ENCODE measurements at places on chromosomes 16 and 17. TPM values are rescaled to one million over a fixed set of nuclear protein-coding genes. Genes with fewer than 3 reads are reported as not detected.

GRCh38 chr16:69348222-69348621 is 3.4 kb downstream of the TMED6 start:
- DNase-seq, result no peak

Gene PITPNM3
- 1.8 TPM for total RNA-seq

GRCh38 chr17:35023538-35023937 is 40.0 kb downstream of the RFFL start:
- no peak for DNase-seq

- DNase-seq, result no peak
Observed at GRCh38 chr17:39999067-39999466, 16.2 kb upstream of the CSF3 start.

Gene GPR139
- not detected for total RNA-seq

DNA sequence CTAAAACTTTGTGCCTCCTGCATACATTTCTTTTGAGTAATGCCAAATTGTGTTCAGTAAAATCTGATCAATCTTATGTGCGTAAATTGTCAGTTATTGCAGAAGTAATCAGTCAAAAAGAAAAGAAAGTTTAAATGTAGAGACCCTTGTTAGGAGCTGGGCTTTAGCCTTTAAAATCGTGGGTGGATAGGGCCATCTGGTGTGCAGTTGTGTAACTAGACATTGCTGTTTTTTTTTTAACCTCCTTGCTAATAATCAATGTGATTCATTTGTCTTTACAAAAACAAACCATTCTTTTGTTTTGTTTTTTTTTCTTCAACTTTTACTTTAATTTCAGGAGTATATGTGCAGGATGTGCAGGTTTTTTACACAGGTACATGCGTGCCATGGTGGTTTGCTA is 5.3 kb upstream of the WWOX start:
- no peak for DNase-seq

Gene IL21R
- total RNA-seq, result 0.33 TPM

- DNase-seq, result no peak
Observed at GRCh38 chr17:19702217-19702641, 14.2 kb downstream of the SLC47A2 start.

DNA sequence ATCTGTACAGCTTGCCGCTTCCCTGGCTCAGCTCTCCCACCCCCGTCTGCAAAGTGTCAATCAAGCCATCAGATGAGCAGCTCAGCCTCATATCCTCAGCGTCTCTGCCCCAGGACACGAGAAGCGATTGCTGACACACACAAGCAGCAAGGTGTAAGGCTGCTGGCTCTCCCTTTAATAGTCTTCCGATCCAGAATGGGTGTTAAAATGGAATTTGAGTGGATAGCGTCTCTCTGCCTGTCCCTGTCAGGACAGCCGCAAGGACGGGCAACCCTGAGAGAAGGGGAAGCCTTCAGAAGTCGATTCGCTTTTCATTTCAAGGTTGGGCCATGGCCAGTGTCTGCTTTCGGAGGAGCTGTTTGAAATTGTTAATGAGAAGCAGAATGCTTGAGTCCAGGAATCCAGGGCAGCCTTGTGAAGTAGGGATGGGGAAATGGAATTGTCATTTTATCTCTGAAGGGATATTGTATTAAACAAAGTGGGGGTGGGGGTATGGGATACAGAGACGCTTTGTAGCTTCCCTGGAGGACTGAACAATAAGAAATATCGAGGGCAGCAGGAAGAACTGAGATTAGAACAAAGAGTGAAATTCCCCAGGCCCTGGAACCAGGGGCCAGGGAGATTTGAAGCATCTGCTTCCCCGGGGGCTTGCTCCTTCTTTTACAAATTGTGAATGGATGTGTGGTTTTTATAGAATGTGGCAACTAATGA is 4.7 kb upstream of the PIPOX start:
- DNase-seq, result no peak

GRCh38 chr17:16925461-16926060 is 46.4 kb downstream of the TNFRSF13B start:
- DNase-seq, result peak; percentile 35

GRCh38 chr17:42743595-42744282 is 1.1 kb downstream of the EZH1 start:
- DNase-seq, result no peak

GRCh38 chr17:57604771-57605674 is 140.1 kb downstream of the CCDC182 start:
- DNase-seq, result no peak

DNA sequence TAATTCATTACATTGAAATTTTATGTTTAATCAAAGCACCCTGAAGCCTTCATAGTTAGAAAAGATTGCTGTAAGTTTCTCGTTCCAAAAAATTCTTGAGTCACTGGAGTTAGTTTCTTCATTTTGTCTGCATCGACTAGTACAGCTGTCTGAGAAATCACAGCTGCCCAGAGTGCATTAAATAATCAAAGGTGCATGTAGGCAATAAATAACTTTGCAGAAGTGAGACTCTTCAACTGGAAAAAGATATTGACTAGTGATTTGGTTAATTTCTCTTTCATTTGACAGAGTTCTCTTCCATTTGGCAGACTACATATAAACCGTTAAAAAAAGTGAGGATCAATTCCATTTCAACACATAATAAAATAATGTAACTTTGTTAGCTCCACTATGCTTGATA is 234.0 kb downstream of the CNTNAP4 start:
- DNase-seq, result no peak

Gene RAB37
- 14.0 TPM for total RNA-seq

DNA sequence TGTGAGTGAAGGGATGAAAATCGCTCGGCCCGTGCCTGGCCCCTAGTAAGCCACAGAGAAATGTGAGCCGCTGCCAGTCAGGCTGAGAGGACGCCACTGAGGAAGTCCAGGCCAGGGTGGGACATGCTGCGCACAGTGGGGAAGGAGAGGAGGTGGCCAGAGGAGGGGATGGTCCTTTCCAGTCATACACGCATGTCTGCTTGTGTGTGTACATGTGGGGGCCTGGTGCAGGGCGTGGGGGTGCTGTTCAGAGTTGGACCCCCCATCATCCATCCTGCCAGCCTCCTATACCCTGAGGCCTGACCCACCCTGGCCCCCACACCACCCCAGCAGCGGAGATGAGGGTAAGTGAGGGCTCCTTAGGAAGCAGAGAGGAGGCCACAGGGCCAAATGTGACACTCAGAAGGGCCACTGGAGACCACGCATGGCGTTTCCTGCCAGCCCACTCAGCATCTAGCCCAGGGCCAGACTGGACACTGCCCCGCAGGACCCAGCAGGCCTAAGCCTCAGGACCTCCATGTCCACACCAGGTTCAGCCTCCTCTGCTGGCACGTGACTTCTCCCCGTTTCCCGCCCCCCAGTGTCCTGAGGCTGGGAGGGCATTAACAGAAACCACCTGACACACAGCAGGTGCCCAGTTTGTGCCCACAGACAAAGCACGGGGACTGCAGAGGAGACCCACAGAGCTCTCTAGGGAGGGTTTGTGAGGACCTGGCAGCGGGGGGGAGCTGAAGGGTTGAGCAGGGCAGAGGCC is 7.0 kb downstream of the DOC2A start:
- DNase-seq, result no peak

GRCh38 chr17:45664921-45665320 is 119.2 kb upstream of the CRHR1 start:
- no peak for DNase-seq

DNA sequence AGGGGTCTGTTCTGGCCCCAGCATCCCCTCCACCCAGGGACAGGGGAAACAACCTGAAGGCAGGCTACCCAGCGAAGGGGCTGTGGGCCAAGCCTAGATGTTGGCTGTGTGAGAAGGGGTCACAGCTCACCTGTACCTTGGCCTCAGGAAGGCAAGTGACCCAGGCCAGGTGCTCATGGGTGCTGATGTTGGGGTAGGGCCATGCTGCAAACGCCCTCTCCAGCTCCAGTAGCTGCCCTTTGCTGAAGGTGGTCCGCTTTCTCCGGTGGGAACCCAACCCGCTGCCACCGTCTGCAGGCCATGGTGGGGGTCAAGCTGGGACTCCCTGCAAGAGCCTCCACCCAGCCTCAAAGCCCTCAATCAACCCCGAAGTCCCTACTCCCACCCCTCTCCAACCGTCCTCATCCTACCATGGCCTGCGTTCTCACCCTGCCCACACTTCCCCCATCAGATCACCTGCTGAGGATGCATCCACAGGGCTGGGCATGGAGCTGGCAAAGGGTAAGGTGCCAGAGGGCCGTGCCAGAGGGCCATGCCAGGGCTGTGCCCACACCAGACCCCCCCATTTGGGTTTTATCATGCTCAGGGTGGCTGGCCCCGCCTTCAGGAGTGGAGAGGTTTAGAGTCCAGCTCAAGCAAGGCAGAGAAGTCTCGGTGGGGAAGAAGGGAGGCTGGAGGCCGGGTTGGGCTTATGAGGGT is at the start of gene SEBOX:
SEBOX (minus strand) TSS at position 535 of the 699 bp plus-strand sequence; CDS start at position 487, 48 bp downstream.
- DNase-seq, result peak; percentile 80

DNA sequence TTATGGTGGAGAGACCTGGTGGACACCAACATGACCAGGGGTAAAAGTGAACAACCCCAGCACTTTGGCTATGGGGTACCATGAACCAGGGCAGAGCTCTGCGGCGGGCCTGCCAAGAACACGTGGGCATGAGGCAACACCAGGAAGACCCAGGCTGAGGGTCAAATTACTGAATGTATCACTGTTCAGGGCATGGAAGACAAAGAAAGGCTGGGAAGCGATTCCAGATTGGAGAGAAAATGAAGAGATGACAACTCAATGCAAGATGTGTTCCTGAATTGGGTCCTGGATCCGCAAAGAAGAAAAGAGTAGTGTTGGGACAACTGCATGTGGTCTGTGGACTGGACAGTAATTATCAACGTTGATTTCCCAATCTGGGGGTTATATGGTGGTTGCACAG is 19.8 kb downstream of the SPHK1 start:
- no peak for DNase-seq

Gene EFCAB3
- not detected for total RNA-seq

GRCh38 chr17:14749269-14749668 is 448.4 kb downstream of the HS3ST3B1 start:
- DNase-seq, result no peak

Gene SOST
- not detected for total RNA-seq

Gene KRTAP4-3
- not detected for total RNA-seq

- no peak for DNase-seq
Observed at GRCh38 chr17:31444026-31444425, 52.6 kb downstream of the RAB11FIP4 start.

GRCh38 chr16:85465328-85466303 is 147.5 kb upstream of the GSE1 start:
- DNase-seq, result peak; percentile 94

- no peak for DNase-seq
Observed at GRCh38 chr17:2949469-2950044, 113.8 kb downstream of the OR1D5 start.

Gene PAQR4
- 1.5 TPM for total RNA-seq

DNA sequence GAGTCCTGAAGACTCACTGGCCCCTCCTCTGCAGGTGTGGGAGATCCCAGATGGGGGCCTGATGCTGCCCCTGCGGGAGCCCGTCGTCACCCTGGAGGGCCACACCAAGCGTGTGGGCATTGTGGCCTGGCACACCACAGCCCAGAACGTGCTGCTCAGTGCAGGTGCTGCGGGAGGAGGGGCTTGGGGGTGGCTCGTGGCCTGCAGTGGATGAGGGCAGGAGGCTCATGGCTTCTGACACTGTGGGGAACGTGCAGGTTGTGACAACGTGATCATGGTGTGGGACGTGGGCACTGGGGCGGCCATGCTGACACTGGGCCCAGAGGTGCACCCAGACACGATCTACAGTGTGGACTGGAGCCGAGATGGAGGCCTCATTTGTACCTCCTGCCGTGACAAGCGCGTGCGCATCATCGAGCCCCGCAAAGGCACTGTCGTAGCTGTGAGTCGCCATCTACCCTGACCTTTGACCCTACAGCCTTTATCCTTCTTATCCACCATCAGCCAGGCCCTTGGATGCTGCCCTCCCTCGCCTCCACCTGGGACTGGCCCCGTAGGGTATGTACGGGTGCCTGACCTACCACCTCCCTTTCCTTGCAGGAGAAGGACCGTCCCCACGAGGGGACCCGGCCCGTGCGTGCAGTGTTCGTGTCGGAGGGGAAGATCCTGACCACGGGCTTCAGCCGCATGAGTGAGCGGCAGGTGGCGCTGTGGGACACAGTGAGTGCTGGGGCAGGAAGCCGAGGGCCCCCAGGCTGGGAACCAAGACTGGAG is 3.6 kb downstream of the CORO1A start:
- DNase-seq, result peak; percentile 59

Gene SDR42E2
- total RNA-seq, result not detected

Gene CLEC3A
- total RNA-seq, result not detected

GRCh38 chr17:45200701-45201100 is 21.0 kb upstream of the FMNL1 start:
- DNase-seq, result no peak

Gene KRTAP3-1
- not detected for total RNA-seq

DNA sequence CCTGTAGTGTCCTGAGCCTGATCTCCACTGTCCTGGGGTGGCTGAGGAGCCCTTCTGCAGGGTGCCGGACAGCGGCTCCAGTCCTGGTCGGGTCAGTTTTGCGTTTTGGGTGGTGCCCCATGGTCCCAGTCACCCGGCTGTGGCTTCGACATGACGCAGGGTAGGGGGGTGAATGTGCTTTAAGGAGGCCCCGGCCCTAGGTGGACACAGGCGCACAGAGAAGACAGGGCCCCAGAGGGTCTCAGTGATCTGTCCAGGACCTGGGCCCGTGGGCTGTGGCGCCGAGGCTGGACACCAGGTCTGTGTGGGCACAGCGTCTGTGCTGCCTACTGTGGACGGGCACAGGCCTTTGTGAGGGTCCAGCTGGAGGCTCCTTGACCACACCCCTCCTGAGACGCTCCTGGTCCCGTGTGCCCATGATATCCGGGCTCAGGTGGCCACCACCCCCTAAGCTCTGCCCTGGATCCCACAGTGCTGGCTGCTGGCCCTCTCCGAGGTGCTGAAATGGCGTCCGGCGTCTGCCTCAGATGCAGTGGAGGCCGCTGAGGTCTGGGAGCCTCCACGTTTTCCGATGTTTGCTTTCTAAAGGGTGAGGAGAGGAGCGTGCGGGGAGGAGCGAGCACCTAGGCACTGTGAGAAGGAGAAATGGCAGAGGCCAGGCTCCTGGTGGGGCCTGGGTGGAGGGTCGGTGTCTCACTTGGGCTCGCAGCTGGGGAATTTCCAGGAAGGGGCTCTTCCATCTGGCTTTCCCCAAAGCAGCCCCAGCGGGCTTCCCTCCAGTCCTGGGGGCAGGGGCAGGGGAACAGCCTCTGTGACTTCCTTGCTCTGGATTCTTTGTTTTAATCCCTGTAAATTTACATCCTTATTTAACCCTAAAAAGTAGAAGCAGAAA is 56.1 kb upstream of the ACSF3 start:
- no peak for DNase-seq

DNA sequence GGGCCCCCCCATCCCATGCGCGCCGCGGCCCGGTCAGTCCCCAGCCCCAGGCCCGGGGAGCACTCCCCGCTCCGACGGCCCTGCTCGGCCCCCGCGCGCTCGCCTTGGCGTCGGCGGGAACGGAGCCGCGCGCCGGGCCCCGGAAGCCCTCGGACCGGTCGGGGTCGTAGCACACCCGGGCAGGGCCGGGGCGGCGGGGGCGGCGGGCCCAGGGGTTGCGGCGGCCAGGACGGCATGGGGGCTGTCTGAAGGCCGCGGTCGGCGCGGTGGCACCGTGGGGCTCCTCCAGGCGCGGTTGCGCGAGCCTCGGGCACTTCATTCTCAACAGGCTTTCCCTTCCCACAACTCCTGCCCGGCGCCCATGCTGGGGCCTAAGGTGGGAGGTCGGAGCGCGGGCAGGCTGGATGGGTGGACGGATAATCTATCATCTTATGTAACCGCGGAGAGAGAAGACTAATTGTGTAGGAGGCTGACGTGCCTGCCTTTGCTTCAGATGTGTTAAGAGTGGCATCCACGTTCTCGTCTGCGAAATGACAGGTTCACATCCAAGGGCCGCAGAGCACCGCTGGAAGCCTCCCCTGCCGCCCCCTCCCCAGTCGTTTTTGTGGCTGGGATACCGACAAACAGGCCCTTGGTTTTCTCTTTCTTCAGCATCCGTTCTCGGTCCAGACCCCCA is 708 bp downstream of the BAIAP2 start:
- no peak for DNase-seq

- DNase-seq, result no peak
Observed at GRCh38 chr17:57391076-57391825, 134.9 kb downstream of the MSI2 start.

Measured in left lobe of liver (tissue), 2 donors.